SJSA1 (cell line): ENCODE measurements at places on chromosomes 2 and 18.

- DNase-seq: no peak
Measured at GRCh38 chr2:8402222-8402621, 279.6 kb upstream of the ID2 start.

DNA sequence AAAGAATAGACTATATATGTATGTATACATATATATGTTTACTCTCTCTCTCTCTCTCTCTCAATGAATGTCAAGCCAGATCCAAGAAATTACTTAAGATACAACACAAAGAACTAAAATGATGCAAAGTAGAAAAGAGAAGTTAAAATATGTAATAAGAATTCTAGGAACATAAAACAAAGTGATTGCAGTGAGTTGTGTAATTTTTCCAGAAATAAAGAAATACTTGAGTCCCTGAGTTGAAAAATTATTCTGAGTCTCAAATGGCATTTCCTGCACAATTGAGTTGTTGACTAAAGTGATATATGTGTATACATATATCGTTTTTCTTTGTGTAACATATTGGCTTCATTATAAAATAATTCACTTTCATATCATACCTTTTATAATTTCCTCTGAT lies 262.4 kb downstream of the INSIG2 start:
- DNase-seq: no peak

DNA sequence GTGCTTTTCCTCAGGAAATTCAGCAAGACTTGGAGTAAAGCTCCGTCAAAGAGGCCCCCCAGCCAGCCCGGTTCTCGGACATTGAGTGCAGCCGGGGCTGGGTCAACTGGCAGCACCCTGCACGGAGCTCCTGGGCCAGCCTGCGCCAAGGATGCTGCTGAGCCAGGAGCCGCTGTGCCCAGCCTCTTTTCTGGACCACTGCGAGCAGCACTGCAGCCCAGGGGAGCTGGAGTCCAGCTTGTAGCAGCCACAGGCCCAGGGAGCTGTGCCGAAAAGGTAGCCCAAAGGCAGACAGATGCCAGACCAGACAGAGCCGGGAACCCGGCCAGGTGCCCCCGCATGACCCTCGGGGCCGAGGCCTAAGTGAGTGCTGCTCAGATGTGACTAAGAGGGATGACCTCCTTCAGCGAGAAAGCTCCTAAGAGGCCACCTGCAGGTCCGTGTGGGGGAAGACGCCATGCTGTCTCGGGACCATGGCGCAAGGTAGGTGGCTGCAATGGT lies 7.3 kb downstream of the CLHC1 start:
- no peak for DNase-seq

- no peak for DNase-seq
Measured at GRCh38 chr2:239395524-239395923, 5.3 kb downstream of the HDAC4 start.

GRCh38 chr2:190188289-190188688 lies 125.8 kb upstream of the MSTN start:
- no peak for DNase-seq

DNA sequence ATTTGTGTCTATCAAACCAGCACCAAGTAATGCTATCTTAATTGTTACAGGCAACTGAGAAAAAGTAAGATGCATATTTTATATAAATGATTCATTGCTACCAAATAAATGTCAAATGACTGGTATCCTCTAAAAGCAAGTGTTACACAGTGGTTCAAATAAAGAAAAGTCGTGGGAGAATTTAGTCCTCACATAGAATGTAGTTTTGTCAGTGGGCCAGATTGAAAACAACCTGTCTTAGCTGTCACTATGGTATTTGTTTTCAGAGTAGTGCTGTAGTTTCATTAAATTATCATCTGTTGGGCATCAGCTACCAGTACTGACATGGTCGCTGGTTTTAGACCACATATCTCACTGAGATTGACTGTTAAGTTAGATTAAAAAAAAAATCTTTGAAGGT lies 10.2 kb upstream of the EIF2AK3 start:
- DNase-seq: no peak

GRCh38 chr2:195392446-195393336 lies 264.3 kb upstream of the SLC39A10 start:
- no peak for DNase-seq

DNA sequence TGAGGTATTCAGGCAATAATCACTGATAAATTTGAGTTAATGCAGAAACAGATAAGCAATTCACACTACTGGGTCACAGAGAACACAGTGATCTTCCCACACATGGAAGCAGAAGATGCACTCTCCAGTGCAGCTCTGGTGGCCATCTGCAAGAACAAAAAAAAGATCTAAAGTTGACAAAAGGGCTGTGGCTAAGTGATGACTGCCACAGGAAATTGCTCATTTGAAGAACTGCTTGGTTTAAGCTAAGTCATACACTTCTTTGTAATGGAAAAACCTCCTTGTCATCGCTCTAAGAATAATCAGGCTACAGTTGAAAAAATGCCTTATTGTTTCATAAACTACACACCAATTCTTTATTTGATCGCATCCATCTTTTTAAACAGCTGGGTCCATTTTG lies 115.1 kb downstream of the DTNB start:
- DNase-seq: no peak

DNA sequence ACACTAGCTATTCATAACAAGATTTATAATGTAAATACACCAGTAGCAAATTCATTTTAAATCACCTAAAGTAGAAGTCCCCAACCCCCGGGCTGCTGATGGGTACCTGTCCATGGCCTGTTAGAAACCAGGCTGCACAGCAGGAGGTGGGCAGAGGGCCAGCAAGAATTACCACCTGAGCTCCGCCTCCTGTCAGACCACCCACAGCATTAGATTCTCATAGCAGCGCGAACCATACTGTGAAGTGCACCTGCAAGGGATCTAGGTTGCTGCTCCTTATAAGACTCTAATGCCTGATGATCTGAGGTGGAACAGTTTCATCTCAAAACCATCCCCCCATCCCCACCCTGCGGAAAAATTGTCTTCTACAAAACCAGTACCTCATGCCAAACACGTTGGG lies 71.3 kb downstream of the KANSL1L start:
- DNase-seq: no peak

- no peak for DNase-seq
Measured at GRCh38 chr18:45826084-45826483, 609 bp downstream of the SIGLEC15 start.

DNA sequence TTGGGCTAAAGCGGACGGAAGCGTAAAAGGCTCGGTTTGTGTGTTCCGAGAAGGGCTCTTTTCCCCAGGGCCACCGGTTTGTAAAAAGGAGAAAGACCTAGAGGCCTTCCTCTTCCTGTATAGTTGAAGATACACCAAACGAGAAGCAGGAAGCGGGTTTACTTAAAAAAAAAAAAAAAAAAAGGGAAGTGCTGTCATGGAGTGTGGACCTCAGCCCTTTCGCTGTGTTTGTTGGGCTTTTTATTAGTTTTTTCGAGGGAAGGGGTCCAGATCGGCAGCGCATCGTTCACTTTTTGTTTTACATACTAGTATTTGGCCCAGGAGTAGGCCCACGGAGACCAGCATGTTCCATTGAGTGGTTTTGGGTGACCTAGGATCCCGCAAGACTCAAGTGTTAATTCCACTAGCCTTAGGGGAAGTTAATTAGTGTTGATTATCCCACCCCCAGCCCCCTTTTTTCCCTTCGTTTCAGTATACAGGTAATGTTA lies 676 bp downstream of the ACTR2 start:
- DNase-seq: no peak

GRCh38 chr2:143183804-143184463 lies 54.7 kb downstream of the ARHGAP15 start:
- DNase-seq: no peak

- no peak for DNase-seq
Measured at GRCh38 chr2:205800224-205800623, 117.9 kb downstream of the NRP2 start.

GRCh38 chr2:10410001-10410822 lies 37.9 kb downstream of the ODC1 start:
- peak; percentile 92 for DNase-seq

DNA sequence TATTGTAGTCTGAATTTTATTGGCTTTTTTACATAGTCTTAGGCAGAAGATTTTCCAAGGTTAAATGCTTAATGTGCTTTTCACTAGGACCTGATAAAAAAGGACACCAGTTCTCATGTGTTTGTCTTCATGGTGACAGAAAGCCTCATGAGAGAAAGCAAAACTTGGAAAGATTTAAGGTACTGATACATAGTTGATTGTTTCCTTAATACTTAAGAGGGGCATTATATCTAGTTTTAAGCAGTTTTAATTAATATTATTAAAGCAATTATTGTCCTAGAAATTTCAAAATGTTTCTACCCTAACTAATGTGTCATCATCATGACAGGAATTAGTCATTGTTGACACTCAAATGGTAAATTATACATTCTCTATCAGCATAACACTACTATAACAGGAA lies 35.3 kb downstream of the DDX1 start:
- DNase-seq: no peak

DNA sequence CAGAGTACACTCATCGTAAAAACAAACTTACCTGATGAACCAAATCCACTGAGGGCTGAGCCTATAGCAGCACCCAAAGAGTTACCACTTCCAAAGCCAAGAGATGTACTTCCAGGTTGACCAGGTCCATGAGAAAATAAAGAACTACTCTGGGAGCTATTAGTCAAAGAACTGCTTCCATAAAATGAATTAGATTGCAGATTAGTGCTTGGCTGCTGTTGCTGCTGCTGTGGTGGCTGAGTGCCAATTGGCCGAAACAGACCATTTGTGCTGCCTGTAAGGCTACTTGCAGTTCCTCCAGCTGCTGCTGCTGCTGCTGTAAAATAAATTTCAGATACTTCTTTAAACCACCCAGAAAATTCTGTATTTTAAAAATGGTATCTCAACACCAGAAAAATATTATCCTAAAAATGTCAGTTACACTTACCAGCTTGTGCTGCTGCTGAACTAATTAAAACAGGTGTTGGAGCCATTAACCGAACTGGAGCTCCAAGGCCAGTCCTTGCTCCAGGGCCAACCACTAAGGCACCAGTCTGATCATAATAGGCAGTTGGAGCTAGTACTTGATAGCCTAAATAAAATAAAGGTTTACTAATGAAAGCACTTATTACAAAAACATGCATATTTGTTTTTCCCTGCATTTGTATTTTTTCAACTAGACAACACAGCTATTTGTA lies 58.1 kb upstream of the SDC1 start:
- no peak for DNase-seq

DNA sequence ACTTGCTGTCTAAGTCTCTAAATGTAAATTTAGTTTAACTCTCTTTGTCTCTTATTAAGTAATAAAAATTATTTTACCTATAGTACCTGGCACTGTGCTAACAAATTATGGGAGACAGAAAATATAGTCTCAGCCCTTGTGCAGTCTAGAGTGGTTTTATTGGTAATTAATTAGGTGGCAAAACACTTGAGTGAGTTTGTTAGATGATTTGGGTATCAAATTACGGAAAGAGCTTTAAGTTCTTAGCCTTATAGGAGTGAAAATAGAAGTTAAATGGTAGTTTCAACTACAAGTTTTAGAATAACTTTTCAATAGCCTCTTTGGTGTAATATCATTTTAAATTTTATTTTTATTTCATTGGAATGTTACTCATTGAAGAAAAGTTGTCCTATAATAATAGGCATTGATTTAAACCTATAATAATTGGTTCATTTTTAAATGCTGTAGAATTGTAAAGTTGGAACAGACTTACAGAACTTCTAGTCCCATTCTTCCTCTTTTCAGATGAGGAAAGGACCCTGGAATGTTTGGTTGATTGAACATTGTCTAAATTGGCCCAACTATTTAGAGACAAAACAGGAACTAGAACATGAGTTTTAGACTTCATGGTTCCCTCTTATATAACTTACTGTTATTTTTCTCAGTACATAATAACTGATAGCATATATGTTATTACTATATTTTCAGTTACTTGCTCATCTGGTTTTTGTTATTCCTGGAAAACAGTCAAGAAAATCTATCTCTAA lies 10.2 kb upstream of the HTR2B start:
- no peak for DNase-seq

GRCh38 chr2:113723411-113723810 lies 33.0 kb downstream of the SLC35F5 start:
- no peak for DNase-seq
